Stimulated activated CD4-positive, alpha-beta T cell treated with anti-CD3 and anti-CD28 coated beads, Interleukin-4, amount 100 ng/mL, for 48 hours (primary cell): ENCODE measurements at places on chromosomes 2 and 18.

DNA sequence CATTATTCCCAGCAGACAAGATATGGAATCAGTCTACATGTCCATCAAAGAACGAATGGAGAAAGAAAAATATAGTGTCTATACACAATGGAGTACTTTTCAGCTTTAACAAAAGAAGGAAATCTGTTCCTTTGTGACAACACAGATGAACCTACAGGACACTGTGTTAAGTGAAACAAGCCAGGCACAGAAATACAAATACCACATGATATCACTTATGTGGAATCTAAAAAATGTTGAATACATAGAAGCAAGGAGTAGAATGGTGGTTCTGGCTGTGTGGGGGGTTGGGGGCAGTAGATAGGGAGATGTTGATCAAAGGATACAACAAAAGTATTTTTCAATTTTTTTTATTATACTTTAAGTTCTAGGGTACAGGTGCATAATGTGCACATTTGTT lies 347.7 kb upstream of the MAP2 start:
- no peak for DNase-seq

DNA sequence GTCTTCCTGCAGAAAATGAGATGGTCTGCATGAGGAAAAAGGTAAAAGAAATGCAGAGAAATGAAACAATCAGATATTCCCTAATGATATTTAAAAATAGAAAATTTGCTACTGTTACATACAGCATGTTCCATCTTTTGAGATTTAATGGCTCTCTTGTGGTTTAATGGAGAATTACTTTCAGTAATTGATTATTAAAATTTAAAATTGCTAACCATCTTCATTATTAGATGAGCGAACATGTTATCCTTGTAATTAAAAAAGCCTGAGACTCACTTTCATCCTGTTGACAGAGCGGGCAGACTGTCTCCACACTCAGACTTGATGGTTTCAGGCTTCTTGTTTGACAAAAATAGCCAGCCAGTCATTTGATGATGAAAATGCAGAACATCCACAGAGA lies 171.0 kb downstream of the GRB14 start:
- DNase-seq, result no peak

DNA sequence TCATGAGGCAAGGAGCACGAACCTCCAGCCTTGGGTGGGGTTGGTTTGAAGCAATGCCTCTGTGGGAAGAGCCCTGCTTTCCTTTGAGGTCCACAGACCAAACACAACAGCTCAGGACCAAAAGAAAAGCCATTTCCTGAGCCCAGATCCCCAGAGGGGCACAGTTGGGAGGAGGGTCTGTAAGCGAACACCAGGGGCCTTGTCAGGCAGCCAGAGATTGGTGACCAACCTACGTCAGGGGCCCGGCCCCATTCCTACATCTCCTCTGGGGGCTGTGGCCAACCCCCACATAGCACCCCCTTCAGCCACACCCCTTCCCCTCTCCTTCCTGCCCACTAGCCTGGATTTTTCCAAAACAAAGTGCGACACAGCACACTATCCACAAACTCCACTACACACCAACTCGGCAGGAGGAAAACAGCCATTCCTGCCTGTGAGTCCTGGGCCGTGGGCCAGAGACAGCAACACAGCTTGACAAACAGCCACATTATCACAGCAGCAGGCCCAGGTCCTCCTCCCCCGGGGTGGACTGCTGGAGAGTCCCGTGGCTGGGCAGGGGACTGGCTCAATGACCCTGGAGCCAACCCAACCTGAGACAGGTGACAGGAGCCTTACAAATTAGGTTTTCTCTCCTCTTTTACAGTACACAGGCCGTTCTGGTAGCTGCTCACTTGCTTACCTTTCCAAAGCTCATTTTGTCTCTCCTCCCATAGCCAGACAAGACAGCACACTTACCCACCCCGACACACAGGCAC lies 98.8 kb downstream of the TNS1 start:
- DNase-seq, result no peak

GRCh38 chr2:132521341-132521740 lies 104.7 kb downstream of the GPR39 start:
- no peak for DNase-seq

DNA sequence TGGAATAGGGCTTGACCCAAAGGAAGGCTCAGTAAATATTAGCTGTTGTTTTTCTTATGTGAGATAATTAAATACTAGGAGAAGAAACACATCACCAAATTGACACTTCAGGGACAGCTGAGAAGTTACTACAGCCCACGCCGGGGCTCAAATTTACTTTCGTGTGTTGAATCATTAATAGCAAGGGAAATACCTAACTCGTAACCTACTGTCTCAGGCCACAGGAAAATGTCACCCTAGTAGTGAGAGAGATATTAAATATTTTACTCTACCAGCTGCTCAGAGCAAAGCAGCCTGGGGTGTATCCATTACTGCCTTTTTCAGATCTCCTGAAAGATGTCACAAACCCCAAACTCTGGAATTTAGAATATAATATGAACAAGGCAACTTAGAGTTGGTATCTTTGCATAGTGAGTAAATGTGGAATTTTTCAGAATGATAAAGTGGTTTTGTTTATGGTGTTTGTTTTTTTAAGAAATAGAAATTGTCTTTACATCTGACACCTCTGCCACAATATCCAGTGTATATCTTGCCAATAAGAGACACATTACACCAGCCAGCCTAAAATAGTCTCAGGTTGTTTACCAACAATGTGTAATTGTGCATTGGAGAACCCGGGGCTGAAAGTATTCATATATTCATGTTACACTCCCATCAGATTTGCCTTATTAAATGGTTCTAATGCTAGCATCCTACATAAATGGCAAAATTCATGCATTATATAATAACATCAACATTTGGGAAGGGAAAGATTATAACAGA lies 48.4 kb downstream of the ATP8B1 start:
- DNase-seq, result no peak
